ENCODE measurements at places on chromosomes 12 and 14.
A peak's percentile ranks its signal among the peaks of the same experiment; 100 is the strongest.

DNA sequence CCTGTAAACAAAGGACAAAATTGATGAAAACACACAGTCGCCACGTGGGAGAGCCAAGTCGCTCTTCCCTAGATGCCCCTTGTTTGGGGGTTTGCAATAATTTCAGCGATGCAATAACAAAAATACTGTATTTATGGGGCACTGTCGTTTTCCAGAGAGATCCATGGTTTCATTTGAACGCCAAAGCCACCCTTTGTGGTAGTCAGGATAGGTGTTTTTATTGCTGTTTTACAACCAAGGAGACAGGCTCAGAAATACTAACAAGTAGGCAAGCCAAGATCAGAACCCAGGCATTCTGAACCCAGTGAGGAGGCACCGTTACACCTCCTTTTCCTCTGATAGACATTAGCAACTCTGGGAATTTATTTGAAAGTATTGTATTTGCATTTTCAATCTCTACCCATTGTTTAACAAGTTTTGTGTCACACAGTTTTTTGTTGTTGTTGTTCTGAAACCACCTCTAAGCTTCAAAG lies 831 bp upstream of the BTBD7 start:
- peak; percentile 39 for DNase-seq

DNA sequence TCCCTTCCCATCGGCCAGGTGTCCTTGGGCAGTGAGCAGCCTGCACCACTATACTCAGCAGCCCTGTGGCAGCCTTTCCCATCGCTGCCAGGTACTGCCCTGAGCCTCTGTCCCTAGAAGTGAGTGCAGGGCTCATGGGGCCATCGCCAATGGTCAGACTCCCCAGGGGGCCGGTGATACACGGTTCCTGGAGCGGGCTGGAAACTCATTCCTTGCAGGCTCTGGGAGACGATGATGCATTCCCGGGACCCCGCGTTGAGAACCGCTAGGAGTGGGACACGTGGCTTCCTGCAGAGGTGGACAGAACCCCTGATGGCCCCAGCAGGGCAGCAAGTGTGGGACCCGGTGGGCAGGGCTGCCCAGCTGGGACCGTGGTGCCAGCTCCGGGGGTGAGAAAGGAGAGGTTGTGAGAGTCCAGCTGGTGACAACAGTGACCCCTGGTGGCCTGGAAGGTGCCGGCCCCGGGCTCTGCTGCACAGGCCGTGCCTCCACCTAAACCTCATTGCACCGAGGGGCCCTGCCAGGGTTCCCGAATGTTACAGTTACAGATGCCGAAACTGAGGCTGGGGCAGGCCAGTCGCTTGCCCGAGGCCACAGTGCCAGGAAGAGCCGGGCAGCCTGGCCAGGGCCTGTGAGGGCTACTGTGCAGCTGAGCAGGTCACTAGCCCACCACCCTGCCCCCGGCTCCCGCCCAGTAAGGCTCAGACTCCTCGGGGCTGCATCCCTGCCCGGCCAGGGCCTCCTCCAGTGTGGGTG lies 33.8 kb downstream of the FBRSL1 start:
- peak; percentile 47 for DNase-seq

DNA sequence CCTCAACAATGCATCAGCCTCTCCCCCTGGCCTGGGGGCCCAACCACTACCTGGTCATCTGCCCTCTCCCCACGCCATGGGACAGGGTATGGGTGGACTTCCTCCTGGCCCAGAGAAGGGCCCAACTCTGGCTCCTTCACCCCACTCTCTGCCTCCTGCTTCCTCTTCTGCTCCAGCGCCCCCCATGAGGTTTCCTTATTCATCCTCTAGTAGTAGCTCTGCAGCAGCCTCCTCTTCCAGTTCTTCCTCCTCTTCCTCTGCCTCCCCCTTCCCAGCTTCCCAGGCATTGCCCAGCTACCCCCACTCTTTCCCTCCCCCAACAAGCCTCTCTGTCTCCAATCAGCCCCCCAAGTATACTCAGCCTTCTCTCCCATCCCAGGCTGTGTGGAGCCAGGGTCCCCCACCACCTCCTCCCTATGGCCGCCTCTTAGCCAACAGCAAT lies 7.4 kb upstream of the RNU7-1 start:
- DNase-seq = no peak

DNA sequence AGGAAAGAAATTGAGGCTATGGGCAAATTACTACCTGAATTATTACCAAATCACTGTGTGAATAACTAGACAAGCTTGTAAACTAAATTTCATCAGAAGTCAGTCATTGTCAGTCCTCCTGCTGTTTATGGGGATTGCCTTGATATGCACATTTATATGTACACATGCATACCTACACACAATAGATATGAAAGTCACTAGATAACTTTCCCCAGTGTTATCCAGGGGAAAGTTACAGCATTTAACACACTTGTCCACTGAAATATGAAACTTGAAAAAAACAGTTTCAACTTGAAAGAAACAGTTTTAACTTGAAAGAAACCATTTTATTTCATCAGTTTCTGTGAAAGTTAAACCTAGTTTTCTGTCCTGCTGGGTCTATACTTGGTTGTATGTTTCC lies 199.6 kb downstream of the SLC2A13 start:
- DNase-seq = no peak

DNA sequence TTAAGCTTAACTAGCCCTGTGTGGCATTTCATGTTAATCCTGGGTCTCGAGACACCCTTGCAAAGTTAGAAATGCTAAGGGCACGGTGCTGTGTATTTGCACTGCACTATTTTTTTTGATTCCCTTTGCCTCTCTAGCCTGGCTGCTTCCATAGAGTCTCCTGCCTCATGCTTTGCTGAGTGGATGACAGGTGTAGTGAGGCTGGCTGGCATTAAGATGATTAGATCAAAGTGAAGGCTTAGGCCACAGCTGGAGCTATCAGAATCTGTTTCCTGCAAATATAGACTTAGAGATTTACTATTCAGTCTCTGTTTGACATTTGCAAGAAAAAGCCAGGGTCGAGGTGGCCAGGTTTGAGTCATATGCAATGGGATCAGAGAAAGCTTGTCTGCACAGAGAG lies 791.1 kb downstream of the AACS start:
- no peak for DNase-seq

DNA sequence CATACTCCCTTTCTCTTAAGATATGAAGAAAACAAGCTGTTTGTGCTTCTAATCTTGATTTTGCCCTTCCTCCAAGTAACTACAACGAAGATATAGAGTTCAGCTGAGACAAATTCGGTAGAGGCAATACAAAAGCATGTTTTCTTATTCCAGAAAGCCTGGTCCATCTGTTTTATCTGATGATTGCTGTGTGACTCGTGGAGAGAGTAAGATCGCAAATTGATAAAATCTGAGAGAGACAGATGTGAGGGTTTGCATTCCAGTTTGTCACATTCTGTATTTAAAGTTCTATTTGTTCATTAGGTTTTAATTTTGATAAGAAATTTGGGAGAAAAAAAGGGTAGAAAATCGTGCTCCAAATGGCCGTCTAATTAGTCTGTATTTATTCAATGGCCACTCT lies 192.1 kb downstream of the CPNE8 start:
- no peak for DNase-seq

DNA sequence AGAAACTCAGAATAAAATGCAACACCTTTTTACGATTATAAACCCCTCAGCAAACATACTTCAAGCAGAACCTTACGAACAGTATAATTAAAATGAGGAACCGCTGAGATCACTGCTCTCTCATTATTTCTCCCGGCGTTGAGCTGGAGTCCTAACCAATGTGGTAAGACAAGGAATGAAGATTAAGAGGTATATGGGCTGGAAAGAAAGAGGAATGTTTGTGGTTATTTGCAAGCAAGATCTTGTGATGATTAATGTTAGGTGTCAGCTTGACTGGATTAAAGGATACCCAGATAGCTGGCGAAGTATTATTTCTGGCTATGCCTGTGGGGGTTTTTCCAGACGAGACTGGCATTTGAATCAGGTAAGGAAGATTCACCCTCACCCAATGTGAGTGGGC lies 10.3 kb upstream of the ZNF84 start:
- DNase-seq = no peak

GRCh38 chr14:26377150-26377549 lies 220.7 kb downstream of the NOVA1 start:
- no peak for DNase-seq

- DNase-seq = no peak
These were observed 479.9 kb upstream of the NOVA1 start for GRCh38 chr14:27077710-27078109.

- DNase-seq = no peak
These were observed 47.3 kb upstream of the ESRRB start for GRCh38 chr14:76328457-76329137.

DNA sequence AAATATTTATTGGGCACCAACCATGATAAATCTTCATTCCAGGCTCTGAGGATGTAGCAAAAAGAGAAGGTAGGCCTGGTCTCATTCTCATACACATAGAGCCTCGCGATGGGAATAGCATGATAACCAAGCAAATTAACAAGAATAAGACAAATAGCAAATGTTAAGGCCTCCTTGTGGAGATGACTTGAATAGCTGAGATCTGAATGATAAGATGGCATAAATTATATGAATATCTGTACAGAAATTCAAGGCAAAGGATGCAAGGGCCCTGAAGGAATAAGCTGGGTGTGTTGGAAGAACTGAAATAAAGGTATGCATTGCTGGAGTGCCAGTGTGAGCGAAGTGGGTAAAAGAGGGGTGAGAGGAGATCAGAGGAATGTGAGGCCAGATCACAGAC lies 114.8 kb downstream of the ALX1 start:
- DNase-seq = no peak

DNA sequence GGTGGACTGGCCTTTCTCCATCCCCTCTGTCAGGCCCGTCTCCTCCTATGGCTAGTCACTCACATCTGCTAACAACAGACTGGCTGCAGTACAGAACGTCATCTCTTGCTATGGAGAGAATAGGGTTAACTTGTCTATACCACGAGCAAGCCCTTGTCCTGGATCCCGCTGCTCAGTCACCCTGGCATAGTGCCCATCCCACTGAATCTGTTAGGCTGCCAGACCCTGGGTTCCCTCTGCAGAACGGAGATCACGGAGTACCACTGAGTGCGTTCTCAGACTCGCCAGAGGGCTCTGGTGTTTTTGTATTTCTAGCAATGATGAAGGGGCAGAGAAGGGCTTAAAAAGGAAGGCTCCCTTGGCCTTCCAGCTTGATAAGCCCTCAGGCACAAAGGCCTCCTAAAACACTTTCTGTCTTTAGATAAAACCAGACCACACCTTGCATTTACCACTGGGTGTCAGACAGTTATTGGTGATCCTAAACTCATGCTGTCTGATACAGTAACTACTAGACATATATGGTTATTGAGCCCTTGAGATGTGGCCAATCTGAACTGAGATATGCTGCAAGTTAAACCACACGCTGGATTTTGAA lies 6.3 kb upstream of the NRIP2 start:
- no peak for DNase-seq

DNA sequence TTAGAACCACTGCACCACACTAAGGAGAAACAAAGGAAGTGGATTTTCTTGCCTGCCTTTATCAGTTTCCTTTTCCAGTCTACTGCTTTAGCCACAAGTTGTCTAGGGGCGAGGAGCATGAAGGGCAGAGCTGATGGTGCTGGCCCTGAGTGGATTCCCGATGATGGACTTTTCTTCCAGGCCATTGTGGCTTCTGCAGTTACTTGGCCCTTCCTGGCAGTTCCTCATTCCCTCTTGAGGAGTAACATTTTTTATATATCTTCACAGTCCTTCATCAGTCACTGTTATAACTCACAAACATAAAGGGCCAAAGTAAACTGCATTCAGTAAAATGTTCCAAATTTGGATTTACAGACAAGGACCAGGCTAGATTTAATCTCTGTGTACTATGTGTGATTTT lies 61.2 kb upstream of the SRSF5 start:
- DNase-seq = no peak

DNA sequence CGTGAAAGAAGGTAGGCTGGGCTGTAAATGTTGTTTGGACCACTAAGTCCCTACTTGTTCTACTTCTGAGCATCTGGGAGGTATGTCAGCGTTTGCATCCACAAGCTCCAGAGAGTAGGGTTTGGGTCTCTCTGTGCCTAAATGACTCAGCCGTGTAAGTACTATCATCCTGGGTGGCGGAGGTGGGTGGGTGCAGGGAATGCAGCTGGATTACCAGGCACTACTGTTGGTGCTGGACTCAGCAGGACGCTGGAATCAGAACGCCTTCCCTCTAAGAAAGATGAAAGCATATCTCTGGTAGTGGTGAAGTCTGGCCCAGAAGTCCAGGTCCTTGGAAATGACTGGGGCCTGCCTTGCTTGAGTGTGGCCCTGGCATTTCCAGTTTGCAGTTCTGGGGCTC lies 289.7 kb downstream of the PCNX1 start:
- DNase-seq = no peak

DNA sequence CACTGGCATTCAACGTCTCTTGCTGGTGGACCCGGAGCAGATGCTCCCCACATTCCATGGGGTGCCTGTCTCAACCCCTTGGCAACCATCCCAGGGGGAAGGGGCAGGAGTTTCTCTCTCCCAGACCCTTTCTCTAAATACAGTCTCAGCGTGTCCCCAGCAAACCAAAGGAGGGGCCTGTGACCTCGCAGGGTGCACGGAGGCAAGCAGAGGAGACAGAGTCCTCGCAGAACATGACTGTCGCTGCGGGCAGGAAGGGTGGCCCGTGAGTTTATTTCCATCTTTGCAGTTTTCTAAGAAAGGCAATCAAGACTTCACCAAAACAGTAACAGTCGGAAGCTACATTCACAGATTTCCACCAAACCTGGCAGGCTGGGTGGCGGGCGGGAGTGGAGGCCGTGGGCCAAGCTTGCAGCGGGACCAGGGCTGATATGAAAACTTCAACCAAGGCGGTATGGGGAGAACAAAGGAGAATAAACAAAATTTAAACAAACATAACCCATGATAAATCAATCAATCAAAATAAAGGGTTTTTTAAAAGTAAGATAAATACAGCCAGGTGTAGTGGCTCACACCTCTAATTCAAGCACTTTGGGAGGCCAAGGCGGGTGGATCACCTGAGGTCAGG lies 18.6 kb downstream of the BRF1 start:
- DNase-seq = no peak

- no peak for DNase-seq
These were observed 67.0 kb downstream of the RBM19 start for GRCh38 chr12:113899042-113899560.

GRCh38 chr12:127125607-127126259 lies 1141.2 kb upstream of the TMEM132C start:
- no peak for DNase-seq

DNA sequence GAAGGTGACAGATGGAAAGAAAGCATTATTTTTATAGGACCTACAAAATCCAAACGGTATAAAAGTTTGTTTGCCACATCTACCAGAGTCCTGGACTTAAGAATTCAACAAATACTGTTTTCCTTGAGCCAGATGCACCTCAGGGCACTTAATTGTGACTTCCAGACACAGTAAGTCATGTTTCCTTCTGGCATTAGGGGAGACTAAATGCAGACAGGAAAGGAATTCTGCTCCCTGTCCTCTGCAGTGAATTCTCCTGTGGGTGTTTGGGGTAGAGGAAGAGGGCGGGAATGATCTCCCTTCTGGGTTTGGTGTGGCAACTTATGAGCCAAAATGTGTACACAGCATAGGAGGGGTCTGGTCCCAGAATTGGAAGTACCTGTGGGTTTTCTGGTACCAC lies 93.9 kb upstream of the ZDHHC17 start:
- no peak for DNase-seq

- DNase-seq = no peak
These were observed 63.8 kb upstream of the LMO3 start for GRCh38 chr12:16669756-16670155.
